Left lung (tissue), 14 donors: ENCODE measurements at places on chromosomes 6 and 20. TPM values are rescaled to one million over a fixed set of nuclear protein-coding genes. Genes with fewer than 3 reads are reported as not detected.

- no peak overlapping the region for H3K4me3 ChIP-seq
- peak overlapping the region; percentile 84 for H3K27ac ChIP-seq
- no peak for DNase-seq
- no peaks in the 10 kb centered on the region for H3K36me3 ChIP-seq
Measured at GRCh38 chr20:60228255-60228654, 270.0 kb downstream of the CDH26 start.

- no peak overlapping the region for H3K4me3 ChIP-seq
- H3K27ac ChIP-seq = peak overlapping the region; percentile 49
- no peaks in the 10 kb centered on the region for H3K27me3 ChIP-seq
Measured at GRCh38 chr20:34578025-34578424, 19.5 kb downstream of the MAP1LC3A start.

Gene F13A1
- 153 TPM for total RNA-seq

GRCh38 chr6:105759015-105759414 is 327.1 kb upstream of the PRDM1 start:
- no peaks in the 10 kb centered on the region for H3K36me3 ChIP-seq
- no peak overlapping the region for H3K27ac ChIP-seq
- DNase-seq = no peak
- H3K4me3 ChIP-seq = no peak overlapping the region
- H3K4me1 ChIP-seq = no peaks in the 10 kb centered on the region

Gene HCRTR2
- total RNA-seq = not detected

GRCh38 chr6:38057994-38058393 is 238.5 kb downstream of the ZFAND3 start:
- no peak overlapping the region for H3K27ac ChIP-seq
- H3K4me1 ChIP-seq = no peaks in the 10 kb centered on the region
- H3K4me3 ChIP-seq = no peak overlapping the region
- H3K36me3 ChIP-seq = peaks cover 18% of the 10 kb centered on the region
- DNase-seq = no peak

GRCh38 chr20:43983904-43984361 is 69.3 kb downstream of the TOX2 start:
- H3K4me1 ChIP-seq = no peaks in the 10 kb centered on the region
- H3K27me3 ChIP-seq = no peaks in the 10 kb centered on the region
- H3K36me3 ChIP-seq = no peaks in the 10 kb centered on the region
- no peak overlapping the region for H3K4me3 ChIP-seq
- H3K27ac ChIP-seq = peak overlapping the region; percentile 25
- DNase-seq = no peak

DNA sequence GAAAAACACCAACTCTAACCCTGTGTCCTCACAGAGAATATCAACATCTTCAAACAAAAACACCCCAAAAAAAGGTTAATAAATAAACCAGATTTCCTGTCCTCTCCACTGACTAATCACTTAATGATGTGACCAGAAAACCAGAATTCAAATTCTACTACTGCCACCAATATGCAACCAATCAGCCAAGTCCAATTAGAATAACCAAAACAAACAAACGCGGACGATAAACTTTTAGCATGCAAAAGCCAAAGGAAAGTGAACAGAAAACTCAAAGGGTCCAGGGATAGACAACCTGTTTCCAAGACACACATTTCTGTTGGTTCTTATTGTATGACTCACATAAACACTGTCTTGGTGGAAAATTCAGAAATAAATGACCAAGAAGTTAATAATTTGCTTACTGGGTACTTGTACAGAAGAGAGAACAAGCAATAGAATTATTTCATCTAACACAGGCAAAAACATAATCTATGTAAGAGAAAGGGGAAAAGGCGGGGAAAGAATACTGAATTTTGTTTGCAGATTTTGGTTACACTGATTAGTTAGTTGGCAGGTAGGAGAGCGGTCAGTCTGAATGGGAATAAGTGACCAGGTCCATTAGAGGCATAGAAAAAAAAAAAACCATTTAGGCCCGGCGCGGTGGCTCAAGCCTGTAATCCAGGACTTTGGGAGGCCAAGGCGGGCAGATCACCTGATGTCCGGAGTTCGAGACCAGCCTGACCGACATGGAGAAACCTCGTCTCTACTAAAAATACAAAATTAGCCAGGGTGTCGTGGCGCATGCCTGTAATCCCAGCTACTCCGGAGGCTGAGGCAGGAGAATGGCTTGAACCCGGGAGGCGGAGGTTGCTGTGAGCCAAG is 34.1 kb downstream of the HFE start:
- no peaks in the 10 kb centered on the region for H3K27me3 ChIP-seq
- H3K36me3 ChIP-seq = no peaks in the 10 kb centered on the region
- H3K27ac ChIP-seq = no peak overlapping the region
- H3K4me3 ChIP-seq = no peak overlapping the region
- no peak for DNase-seq

- no peaks in the 10 kb centered on the region for H3K27me3 ChIP-seq
- H3K36me3 ChIP-seq = no peaks in the 10 kb centered on the region
- H3K4me1 ChIP-seq = no peaks in the 10 kb centered on the region
- H3K4me3 ChIP-seq = no peak overlapping the region
- DNase-seq = no peak
Measured at GRCh38 chr6:4010048-4010447, 68.9 kb downstream of the FAM217A start.
